ENCODE measurements at places on chromosomes 16 and 17. TPM values are rescaled to one million over a fixed set of nuclear protein-coding genes. Genes with fewer than 3 reads are reported as not detected.
A peak's percentile ranks its signal among the peaks of the same experiment; 100 is the strongest.

The NUP93 gene
- total RNA-seq, result 70.1 TPM

The GFAP gene
- 0.33 TPM for total RNA-seq

The DNAI2 gene
- total RNA-seq, result not detected

The MMP2 gene
- total RNA-seq, result 210 TPM

The HLF gene
- total RNA-seq, result 53.1 TPM

The WIPF2 gene
- 14.6 TPM for total RNA-seq

The SMTNL2 gene
- total RNA-seq, result 0.44 TPM

The MED1 gene
- total RNA-seq, result 22.4 TPM

The TPSAB1 gene
- 7.4 TPM for total RNA-seq

The GSDMA gene
- total RNA-seq, result not detected

DNA sequence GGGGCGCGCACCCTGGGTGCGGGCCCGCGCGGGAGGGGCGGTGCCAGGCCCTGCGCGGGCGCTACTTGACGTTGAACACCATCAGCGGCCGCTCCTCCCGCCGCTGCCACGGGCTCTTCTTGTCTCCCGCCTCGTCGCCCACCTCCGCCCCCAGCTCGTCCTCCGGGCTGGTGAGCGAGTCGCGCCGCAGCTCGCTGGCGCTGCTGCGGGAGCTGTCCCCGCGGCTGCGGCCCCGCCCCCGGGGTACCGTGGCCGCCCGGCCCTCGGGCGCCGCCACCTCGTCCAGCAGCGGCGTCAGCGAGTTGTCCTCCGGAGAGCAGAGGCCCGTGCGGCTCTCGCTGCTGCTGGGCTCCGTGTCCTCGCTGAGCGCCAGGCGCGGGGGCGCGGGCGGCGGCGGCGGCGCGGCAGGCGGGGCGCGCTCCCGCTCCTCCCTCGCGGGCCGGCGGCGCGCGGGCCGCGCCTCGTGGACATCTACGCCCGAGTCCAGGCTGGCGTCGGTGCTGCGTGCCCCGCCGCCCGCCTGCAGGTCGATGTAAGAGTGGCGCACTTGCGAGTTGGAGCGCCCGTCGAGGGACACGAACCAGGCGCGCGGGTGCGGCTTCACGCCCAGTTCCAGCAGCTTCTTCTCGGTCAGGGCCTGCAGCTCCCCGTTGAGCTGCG lies 8.7 kb downstream of the GRN start:
- H3K36me3 ChIP-seq, result peaks cover 30% of the 10 kb centered on the region
- H3K27ac ChIP-seq, result no peak overlapping the region
- H3K27me3 ChIP-seq, result no peaks in the 10 kb centered on the region
- no peaks in the 10 kb centered on the region for H3K4me1 ChIP-seq
- no peak for DNase-seq
- no peak overlapping the region for H3K4me3 ChIP-seq

- H3K27ac ChIP-seq, result peak overlapping the region; percentile 55
- no peaks in the 10 kb centered on the region for H3K27me3 ChIP-seq
- H3K4me1 ChIP-seq, result peaks cover 25% of the 10 kb centered on the region
- peak; percentile 51 for DNase-seq
- H3K4me3 ChIP-seq, result no peak overlapping the region
- H3K36me3 ChIP-seq, result no peaks in the 10 kb centered on the region
These were observed 471 bp downstream of the PARD6A start for GRCh38 chr16:67661101-67661761.

DNA sequence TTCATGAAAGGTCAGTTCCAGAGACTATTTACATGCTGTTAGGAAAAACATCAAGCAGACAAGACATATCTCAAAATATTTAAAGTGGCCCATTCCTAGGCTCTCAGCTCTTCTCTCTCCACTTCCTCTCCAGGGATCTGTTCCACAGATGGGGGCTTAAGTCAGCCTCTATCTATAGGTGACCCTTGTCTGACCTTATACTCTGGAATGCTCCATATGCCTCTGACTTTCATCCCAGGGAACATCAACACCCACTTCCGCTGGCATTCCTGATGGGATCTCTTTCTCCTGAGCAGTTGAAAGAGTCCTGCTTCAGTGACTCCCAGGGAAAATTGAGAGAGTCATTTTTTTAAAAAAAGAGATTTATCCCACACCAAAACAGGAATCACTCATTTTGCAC lies 11.5 kb upstream of the WIPI1 start:
- H3K27me3 ChIP-seq, result no peaks in the 10 kb centered on the region
- DNase-seq, result no peak
- no peaks in the 10 kb centered on the region for H3K36me3 ChIP-seq
- H3K4me3 ChIP-seq, result no peak overlapping the region
- H3K4me1 ChIP-seq, result no peaks in the 10 kb centered on the region
- H3K27ac ChIP-seq, result no peak overlapping the region

GRCh38 chr16:10652730-10653590 lies 41.8 kb downstream of the TEKT5 start:
- peaks cover 6% of the 10 kb centered on the region for H3K4me1 ChIP-seq
- H3K4me3 ChIP-seq, result no peak overlapping the region
- no peak overlapping the region for H3K27ac ChIP-seq
- no peaks in the 10 kb centered on the region for H3K27me3 ChIP-seq

- no peak overlapping the region for H3K4me3 ChIP-seq
- H3K4me1 ChIP-seq, result no peaks in the 10 kb centered on the region
- H3K27me3 ChIP-seq, result no peaks in the 10 kb centered on the region
- no peak overlapping the region for H3K27ac ChIP-seq
- H3K36me3 ChIP-seq, result no peaks in the 10 kb centered on the region
These were observed 21.1 kb downstream of the GAS7 start for GRCh38 chr17:10177131-10177912.

DNA sequence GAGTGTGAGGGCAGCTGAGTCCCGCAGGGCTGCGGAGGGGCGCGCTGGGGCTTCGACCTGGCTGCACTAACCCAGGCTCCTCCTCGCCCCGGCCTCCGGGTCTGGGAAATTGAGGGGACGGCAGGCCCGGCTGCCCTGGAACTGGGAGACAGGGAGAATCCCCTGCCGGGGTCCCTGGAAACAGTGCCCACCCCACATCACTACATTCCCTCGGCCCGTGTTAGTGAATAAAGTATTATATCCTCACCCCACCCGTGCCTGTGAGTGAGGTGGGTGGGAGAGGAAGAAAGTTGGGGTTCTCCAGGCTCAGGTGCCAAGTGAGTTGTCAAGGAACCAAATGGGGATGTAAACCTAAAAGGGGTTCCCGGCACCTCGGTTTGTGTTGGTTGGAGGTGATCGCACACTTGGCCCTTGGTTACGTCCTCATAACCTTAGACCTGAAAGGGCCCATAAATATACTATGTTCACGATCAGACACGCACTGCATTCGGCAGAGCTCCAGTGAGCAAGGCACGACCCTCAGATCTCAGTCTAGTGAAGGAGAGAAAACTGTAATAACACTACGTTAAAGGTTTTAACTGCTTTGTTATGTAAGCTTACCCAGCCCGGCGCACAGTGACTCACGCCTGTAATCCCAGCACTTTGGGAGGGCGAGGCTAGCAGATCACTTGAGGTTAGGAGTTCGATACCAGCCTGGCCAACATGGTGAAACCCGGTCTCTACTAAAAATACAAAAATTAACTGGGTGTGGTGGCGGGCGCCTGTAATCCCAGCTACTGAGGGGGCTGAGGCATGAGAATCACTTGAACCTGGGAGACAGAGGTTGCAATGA lies 11.2 kb downstream of the ZNF771 start:
- DNase-seq, result no peak
- peak overlapping the region; percentile 2 for H3K4me3 ChIP-seq
- H3K27me3 ChIP-seq, result no peaks in the 10 kb centered on the region
- H3K36me3 ChIP-seq, result peaks cover 5% of the 10 kb centered on the region
- H3K27ac ChIP-seq, result peak overlapping the region; percentile 49
- H3K4me1 ChIP-seq, result peaks cover 5% of the 10 kb centered on the region

DNA sequence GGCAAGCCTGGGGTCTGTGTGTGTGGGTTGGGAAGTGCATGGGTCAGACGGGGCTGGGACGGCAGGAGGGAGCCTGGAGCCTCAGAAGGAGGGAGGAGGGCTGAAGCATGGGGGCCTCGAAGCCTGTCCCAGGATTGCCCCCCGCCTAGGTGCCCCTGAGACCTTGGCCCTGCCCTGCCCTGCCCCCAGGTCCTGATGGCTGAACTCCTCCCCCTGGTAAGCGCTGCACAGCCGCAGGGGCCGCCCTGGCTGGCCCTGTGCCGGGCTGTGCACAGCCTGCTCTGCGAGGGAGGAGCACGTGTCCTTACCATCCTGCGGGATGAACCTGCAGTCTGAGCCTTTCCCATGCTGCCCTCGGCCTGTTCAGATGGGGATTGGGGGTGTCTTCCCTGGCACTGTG lies 4.4 kb downstream of the TEDC2 start:
- DNase-seq, result no peak
- no peak overlapping the region for H3K27ac ChIP-seq
- no peaks in the 10 kb centered on the region for H3K27me3 ChIP-seq
- H3K4me1 ChIP-seq, result peaks cover 31% of the 10 kb centered on the region
- H3K36me3 ChIP-seq, result no peaks in the 10 kb centered on the region

DNA sequence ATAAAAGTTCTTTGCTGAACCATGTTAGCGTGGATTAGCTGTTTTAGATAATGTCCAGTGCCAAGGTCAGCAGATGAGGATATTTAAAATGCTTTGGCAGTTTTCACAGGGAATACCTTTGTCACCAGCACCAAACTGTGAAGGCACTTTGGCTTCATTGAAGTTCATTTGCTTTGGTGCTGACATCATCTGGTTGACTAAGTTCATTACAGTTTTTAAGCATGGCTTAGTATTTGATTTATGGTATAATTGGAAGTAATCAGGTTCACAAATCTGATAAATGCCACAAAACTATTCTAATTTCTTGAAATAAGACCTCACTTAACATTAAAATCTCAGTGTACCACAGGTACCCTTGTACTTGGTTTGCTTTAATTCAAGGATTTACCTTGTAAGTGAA lies 4.3 kb downstream of the GID4 start:
- no peak for DNase-seq
- no peak overlapping the region for H3K27ac ChIP-seq
- peaks cover 4% of the 10 kb centered on the region for H3K36me3 ChIP-seq
- peaks cover 22% of the 10 kb centered on the region for H3K4me1 ChIP-seq

GRCh38 chr16:11819798-11820197 lies 22.7 kb upstream of the ZC3H7A start:
- H3K27me3 ChIP-seq, result no peaks in the 10 kb centered on the region
- H3K4me3 ChIP-seq, result no peak overlapping the region
- H3K4me1 ChIP-seq, result peaks cover 9% of the 10 kb centered on the region
- DNase-seq, result no peak
- H3K36me3 ChIP-seq, result no peaks in the 10 kb centered on the region

DNA sequence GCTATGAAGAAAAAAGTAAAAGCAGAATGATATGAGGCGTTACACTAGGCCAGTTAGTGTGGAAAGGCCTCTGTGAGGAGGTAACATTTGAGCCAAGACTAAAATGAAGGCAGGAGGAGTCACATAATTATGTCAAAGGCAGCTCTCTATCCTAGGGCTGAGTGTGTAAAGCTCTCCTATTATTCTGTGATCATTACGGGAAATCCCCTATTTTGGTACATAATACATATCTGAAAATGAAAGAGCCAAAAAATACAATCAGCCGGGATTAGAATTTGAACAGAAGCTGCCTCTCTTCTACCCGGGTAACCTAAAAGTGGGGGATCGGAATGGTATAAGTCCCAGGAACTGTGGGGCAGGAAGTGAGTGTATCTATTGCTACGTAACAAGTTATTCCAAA lies 27.1 kb downstream of the HEATR3 start:
- no peak overlapping the region for H3K4me3 ChIP-seq
- H3K4me1 ChIP-seq, result no peaks in the 10 kb centered on the region
- peaks cover 13% of the 10 kb centered on the region for H3K36me3 ChIP-seq
- no peaks in the 10 kb centered on the region for H3K27me3 ChIP-seq
- no peak for DNase-seq
- H3K27ac ChIP-seq, result no peak overlapping the region

DNA sequence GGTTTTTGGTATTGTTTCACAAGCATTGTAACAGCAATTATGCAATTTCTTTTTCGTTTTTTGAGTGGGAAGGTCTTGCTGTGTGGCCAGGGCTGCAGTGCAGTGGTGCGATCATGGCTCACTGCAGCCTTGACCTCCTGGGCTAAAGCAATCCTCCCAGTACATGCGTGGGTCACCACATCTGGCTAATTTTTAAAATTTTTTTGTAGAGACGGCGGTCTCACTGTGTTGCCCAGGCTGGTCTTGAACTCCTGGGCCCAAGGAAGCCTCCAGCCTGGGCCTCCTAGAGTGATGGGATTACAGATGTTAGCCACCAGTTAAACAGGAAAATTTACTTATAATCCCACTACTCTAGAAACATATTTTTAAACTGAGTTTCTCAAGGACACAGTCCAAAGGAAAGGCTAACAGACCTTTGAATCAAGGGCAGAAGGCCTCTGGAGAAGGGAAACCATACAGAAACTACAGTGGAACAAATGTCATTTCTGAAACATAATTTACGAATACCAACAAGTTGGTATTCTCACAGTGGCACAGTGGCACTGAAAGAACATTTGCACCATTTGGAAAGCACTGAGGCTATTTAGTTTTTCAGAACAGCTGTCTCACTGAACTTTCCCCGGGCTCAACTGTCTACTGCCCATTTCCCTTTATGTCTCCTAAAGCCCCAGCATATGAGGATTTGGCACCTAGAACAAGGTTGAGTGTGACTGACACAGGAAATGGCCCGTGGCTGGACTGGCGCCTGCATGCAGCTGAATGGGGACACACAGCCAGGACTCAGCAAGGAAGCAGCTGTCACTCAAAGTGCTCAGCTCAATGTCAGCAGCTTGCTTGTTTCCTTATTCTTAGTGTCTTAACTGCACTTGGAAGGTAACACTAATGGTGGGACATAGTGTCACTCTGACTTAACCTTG lies 2.8 kb upstream of the PRKAR1A start:
- peak; percentile 28 for DNase-seq
- H3K4me1 ChIP-seq, result peaks cover 11% of the 10 kb centered on the region
- H3K27me3 ChIP-seq, result no peaks in the 10 kb centered on the region
- H3K4me3 ChIP-seq, result no peak overlapping the region
- no peaks in the 10 kb centered on the region for H3K36me3 ChIP-seq

GRCh38 chr16:19269098-19269497 lies 16.4 kb upstream of the CLEC19A start:
- DNase-seq, result no peak
- no peak overlapping the region for H3K4me3 ChIP-seq
- no peaks in the 10 kb centered on the region for H3K36me3 ChIP-seq
- H3K4me1 ChIP-seq, result no peaks in the 10 kb centered on the region

DNA sequence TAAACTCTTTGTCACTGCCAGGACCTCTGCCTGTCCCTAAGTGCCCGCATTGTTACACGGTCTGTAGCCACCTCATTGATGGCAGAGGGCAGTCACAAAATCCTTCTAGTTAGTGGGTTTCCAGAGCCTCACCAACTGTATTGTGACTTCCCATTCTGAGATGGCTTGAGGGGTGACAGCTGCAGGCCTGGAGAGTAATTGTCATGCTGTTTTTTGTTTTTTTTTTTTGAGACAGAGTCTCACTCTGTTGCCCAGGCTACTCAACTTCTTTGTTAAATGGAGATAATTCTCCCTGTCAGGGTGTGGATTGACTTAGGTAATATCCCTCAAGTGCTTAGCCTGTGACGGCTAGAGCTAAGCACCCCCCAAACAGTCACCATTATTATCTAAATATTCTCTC lies 77.9 kb downstream of the SDR42E1 start:
- H3K4me3 ChIP-seq, result no peak overlapping the region
- H3K4me1 ChIP-seq, result no peaks in the 10 kb centered on the region
- DNase-seq, result no peak
- no peak overlapping the region for H3K27ac ChIP-seq
